ENCODE measurements at places on chromosomes 2 and 18. TPM values are rescaled to one million over a fixed set of nuclear protein-coding genes. Genes with fewer than 3 reads are reported as not detected.
A peak's percentile ranks its signal among the peaks of the same experiment; 100 is the strongest.

The SCN9A gene
- total RNA-seq, result 12.0 TPM

The PPP1R1C gene
- total RNA-seq, result not detected

The ATP6V1B1 gene
- total RNA-seq, result not detected

DNA sequence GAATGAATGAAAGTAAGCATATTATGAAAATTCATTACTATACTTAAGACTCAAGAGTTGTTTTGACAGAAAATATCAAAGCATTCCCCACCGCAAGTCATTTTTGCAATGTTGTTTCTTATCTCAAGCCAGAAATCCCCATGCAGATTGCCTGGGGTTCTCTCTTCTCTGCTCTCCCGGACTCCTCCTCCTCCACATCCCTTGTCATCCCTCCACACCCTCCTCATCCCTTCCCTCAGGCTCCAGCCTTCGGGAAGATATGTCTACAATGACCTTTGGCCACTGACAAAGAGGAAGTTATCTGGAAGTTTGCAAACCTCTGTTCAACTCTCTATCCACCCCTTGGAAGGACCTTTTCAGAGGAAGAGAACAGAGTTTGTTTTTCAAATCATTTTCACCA, 11.9 kb downstream of the TFCP2L1 start:
- peak; percentile 52 for DNase-seq

GRCh38 chr2:64535024-64535423, 10.9 kb downstream of the AFTPH start:
- DNase-seq, result no peak

DNA sequence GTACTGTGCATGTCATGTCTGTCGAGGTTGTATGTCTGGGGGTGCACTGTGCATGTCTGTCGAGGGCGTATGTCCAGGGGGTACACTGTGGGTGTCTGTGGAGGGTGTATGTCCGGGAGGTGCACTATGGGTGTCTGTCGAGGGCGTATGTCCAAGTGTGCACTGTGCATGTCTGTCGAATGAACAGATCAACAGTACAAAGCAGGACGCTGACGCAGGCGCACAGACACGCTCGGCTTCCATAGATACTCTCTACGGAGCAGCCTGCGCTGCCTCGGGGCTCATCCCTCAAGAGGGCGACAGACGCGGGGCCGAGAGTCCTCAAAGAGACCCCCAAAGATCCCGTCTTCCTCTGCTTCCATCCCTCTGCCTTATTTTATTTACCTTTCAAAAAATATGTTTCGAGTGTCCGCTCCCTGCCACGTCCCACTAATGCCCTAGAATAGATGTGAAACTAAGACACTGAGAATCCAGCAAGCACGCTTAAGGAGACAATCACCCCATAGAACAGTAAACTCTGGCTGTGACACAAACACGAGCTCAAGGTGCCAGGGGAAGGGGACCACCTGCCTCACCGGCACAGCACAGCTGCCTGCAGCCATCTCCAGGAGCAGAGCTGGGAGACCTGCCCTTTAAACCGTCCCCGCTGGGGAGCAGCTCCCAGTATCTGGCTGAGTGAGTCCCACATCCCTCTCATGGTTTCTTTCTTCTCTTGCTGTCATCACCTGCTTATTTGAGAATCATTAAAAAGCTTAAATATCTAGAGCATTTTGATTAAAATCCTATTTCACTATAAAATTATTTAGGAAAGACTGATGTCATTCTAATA, 250.5 kb upstream of the MYT1L start:
- DNase-seq, result no peak

DNA sequence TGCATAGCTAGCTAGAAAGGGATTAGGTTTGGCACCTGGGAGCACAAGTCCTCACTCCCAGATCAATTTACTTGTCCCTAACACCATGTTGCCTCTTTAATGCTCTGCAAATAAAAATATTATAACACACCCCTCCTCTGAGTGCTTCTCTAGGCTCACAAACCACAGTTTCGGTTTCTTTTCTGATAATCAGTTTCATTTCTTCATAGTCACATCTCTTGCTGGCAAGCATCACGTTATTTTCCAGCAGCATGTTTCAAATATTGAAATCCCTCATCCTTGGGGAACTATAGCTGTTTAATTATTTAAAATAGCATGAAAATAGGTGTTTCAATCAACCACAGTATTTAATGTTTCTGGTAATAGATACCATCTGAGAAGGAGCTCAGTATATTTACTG, 13.9 kb upstream of the SMCHD1 start:
- no peak for DNase-seq

DNA sequence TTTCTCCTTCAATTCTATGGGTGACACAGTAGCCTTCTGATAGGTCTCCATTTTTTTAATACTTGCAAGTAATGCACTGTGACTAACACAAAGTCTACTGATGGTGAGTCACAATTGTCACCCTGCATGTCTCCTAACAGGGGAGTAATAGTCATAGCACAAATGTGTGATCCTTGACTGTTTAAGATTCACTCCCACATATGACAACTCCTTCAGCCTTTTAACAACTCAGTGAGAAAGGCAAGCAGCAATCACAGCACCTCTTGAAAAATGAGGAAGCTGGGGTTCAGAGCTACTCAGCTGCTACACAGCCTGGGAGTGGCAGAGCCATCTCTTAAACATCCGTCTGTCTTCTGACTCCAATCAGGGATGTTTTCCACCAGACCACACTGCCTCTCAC, 63.8 kb downstream of the EHD3 start:
- no peak for DNase-seq

DNA sequence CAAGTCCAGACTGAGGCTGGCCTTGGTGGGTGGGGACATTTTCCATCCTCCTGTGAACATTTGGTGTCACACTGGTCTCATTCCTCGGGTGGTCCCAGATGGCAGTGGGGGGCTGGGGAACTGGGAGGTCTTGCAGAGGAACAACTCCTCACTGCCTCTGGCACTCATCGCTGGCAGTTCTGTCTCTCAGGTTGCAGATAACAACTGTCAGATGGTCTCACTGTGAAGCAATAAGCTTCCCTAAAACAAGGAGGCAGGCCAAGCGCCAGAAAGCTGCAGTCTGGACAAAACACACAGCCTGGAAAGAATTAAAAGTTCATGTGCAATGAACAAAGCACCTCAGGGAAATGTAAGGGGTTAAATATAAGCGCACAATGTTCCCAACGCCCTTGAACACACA, 78.1 kb downstream of the IRS1 start:
- no peak for DNase-seq

GRCh38 chr18:69585696-69586095, 185.0 kb downstream of the DOK6 start:
- DNase-seq, result no peak

- DNase-seq, result no peak
Measured at GRCh38 chr18:9249254-9249653, 85.3 kb upstream of the TWSG1 start.

DNA sequence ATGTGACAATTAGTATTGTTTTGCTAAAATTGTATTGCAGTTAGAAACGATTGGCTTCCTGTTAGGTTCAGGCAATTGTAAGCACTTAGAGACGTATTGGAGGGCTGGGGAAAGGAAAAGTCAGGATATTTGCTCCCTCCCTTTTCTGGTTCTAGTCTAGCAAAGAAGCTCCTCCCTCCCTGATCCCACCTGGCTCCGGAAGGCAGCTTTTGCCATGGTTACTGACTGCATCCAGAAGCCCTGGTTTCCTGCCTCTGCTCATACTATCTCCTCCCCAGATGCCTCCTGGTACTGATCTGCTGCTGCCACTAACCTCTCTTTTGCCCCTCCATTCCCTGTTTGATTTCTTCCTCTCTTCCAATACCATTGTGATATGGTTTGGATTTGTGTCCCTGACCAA, 275.9 kb downstream of the MREG start:
- no peak for DNase-seq

- DNase-seq, result no peak
Measured at GRCh38 chr2:106163948-106164545, 30.1 kb downstream of the UXS1 start.

GRCh38 chr2:173086518-173087213, 11.0 kb downstream of the MAP3K20 start:
- no peak for DNase-seq

GRCh38 chr2:143473820-143474219, 344.6 kb downstream of the ARHGAP15 start:
- no peak for DNase-seq

GRCh38 chr2:201969241-201969937, 64.3 kb upstream of the FZD7 start:
- no peak for DNase-seq

- DNase-seq, result no peak
Measured at GRCh38 chr2:170298115-170298514, 120.2 kb downstream of the MYO3B start.

DNA sequence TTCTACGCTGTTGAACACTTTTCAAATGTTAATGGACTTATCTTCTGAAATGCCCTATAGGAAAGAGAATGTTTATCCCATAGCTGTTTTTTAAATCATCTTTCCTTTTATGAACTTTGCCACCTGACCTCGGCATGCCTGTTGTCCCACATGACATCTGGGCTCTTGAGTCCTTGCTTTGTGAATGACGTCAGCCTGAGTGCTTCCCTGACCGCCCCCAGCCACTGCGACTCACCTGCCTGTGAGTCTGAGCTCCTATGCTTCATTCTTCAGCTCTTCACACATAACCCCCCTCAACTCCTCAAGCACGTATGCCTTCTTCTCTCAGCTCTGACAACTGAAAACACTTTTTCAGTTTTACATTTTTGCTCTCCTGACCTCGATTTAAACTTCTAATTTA, 166.8 kb downstream of the DCDC2C start:
- DNase-seq, result no peak

Data from colonic mucosa (tissue), 4 donors.